ENCODE measurements at places on chromosomes 16 and 17.

DNA sequence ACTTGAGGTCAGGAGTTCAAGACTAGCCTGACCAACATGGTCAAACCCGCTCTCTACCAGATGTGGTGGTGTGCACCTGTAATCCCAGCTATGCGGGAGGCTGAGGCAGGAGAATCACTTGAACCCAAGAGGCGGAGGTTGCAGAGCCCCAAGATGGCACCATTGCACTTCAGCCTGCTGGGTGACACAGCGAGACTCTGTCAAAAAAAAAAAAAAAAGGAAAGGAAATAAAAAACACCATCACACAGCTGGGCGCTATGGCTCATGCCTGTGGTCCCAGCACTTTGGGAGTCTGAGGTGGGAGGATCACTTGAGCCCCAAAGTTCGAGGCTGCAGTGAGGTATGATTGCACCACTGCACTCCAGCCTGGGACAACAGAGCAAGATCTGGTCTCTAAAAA, 13.3 kb upstream of the SBK1 start:
- DNase-seq, result no peak

GRCh38 chr16:10979717-10980601, 35.6 kb downstream of the CLEC16A start:
- no peak for DNase-seq

DNA sequence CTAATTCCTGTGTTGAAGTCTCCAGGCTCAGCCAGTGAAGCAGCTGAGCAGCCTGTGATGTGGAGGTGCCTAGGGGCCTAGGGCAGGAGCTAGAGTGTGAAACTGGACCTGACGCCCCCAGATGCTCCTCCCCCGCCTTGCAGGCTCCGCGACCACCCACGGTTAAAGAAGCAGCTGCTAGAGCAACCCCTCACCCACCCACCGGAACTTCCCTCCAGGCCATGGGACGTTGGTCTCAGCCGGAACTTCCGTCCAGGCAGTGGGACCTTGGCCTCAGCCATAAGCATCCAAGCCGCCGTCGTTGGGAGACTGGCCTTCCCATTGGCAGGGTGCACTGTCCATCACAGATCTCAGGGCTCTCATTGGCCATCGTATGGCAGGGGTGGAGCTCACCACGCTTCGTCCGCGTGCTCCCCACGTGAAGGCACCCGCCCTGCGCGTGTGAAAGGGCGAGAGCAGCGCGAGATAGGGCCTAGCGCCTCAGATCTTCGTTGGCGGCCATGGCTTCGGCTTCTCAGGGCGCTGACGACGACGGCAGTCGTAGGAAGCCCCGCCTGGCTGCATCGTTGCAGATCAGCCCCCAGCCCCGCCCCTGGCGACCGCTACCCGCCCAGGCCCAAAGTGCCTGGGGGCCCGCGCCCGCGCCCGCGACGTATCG, at the start of gene ADAD2:
Gene ADAD2, plus strand, starts transcription at position 427 of the 658 bp plus-strand sequence. Its CDS starts 74 bp downstream, at position 501.
- DNase-seq, result peak; percentile 72

DNA sequence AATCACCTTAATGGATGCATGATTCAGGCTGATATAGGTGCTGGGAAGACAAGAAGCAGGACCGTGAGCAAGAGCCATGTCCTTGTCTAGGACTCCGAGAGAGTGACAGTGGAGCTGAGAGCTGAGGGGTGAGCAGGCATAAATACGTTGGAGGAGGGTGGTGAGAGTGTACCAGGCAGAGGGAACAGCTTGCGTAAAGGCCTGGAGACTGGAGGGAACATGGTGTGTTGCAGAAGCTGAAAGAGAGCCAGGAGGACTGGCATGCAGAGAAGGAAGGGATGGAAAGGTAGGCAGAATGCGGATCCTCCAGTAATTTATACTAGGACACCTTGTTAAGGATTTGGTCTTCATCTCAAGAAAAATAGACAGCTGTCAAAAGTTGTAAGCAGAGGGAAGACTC, 653.2 kb downstream of the HS3ST4 start:
- no peak for DNase-seq

- DNase-seq, result peak; percentile 48
Measured at GRCh38 chr16:20359997-20360396, 7.5 kb upstream of the UMOD start.

- no peak for DNase-seq
Measured at GRCh38 chr17:81582749-81583148, 30.6 kb upstream of the FAAP100 start.

DNA sequence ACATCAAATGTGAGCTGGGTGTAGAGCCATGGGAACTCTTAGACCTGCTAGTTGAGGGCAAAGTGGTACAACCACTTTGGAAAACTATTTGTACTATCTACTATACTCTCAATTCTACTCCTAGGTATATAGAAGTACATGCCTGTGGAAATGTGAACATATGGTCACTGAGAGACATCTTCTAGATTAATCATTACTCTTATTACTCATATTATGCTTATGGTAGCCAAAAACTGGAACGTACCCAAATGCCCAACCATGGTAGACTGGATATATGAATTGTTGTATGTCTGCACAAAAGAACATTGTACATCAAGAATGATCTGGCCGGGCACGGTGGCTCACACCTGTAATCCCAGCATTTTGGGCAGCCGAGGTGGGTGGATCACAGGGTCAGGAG, 2.7 kb downstream of the WDR45B start:
- DNase-seq, result no peak

DNA sequence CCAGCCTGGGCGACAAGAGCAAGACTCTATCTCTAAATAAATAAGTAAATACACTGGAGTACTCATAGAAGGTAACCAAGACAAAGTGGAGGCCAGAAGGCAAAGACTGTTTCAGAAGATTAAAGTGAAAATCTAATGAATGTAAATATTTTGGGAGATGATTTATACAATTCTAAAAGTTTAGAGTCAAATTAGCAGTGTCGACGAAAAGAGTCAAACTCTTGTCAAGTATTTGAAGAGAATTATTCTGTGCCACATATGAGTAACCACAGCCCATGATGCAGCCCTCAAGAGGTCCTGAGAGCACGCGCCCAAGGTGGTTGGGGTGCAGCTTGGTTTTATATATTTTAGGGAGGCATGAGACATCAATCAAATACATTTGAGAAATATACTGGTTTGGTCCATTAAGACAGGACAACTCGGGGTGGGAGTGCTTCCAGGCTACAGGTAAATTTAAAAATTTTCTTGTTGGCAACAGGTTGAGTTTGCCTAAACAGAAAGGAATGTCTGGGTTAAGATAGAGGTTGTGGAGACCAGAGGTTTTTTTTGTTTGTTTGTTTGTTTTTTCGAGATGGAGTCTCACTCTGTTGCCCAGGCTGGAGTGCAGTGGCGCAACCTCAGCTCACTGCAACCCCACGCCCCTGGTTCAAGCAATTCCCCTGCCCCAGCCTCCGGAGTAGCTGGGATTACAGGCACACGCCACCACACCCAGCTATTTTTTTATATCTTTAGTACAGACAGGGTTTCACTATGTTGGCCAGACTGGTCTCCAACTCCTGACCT, 3.5 kb downstream of the CFDP1 start:
- no peak for DNase-seq

DNA sequence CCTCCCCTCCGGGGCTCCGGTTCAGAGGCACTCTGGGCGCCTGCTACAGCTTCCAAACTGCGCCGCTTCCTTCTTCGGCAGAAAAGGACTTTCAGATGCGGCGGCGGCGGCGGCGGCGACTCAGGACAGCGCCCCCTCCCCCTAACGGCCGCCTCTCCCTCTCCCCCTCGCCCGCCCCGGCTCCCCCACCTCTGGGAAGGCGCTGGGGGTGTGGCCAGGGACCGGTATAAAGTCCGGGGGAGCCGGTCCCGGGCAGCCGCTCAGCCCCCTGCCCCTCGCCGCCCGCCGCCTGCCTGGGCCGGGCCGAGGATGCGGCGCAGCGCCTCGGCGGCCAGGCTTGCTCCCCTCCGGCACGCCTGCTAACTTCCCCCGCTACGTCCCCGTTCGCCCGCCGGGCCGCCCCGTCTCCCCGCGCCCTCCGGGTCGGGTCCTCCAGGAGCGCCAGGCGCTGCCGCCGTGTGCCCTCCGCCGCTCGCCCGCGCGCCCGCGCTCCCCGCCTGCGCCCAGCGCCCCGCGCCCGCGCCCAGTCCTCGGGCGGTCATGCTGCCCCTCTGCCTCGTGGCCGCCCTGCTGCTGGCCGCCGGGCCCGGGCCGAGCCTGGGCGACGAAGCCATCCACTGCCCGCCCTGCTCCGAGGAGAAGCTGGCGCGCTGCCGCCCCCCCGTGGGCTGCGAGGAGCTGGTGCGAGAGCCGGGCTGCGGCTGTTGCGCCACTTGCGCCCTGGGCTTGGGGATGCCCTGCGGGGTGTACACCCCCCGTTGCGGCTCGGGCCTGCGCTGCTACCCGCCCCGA, at the start of gene IGFBP4:
Gene IGFBP4, plus strand, starts transcription at position 255 of the 792 bp plus-strand sequence. Its CDS starts 286 bp downstream, at position 541.
- DNase-seq, result peak; percentile 84

DNA sequence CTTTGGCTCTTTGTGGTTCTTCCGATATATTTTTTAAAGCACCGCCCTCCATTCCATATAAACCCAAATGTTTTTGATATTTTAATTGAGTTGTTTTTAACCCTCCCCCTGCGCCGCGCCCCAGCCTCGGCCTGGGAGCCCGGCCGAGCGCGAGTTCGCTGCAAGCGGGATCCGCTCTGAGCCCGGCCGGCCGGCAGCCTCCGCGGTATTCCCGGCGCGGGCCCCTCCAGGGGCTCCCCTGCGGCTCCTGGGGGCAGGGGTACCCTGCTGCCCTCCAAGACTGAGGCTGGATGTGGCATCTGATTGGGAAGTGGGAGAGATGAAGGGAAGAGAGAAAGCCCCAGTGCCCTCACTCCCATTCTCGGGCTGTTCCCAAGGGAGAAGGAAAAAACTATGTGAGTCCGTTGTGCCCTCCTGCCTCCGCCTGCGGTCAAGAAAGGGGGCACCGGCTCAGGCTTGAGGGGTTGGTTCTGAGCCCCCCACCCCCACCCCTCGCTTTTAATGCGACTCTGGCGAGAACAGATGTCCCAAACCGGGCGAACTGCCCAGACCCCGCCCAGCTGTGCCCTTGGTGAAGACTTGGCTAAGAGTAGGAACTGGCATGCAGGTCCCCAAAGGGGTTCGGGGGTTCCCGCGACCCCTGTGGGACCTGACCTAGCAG, 8.6 kb downstream of the NEUROD2 start:
- no peak for DNase-seq

GRCh38 chr16:89863741-89864526, 9.5 kb upstream of the TCF25 start:
- peak; percentile 52 for DNase-seq

DNA sequence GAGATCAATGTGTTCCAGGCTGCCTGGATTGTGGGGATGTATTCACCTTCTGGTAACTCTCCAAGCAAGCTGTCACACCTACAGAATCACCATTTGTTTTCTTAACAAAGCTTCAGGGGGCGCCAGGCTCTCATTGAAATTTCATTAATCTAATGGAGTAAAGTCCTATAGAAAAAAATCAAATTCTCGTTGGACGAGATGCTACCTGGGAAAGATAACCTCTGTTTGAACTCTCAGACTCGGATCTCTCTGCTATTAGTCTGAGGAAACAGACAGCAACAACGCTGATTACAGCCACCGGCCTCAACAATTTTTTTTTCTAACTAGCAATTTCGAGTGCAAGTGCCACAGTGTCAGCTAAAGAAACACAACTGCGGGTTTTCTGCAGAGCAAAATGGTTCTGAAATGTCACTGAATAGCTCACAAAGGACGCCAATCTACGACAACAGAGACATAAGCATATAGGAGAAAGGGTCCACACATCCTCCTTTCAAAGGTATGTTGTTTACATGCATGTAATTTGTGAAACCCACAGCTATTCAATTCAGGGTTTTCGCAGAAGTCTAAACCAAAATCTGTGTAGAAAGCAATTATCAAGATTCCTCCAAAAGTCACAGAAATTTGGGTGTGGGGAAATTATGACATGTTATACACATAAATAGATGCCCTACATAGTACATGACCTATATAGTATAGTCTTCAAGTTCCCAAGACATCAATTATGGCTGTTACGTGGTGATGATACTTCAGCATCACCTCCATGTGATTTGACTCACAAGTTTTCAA, 135.8 kb downstream of the SKAP1 start:
- DNase-seq, result peak; percentile 22

DNA sequence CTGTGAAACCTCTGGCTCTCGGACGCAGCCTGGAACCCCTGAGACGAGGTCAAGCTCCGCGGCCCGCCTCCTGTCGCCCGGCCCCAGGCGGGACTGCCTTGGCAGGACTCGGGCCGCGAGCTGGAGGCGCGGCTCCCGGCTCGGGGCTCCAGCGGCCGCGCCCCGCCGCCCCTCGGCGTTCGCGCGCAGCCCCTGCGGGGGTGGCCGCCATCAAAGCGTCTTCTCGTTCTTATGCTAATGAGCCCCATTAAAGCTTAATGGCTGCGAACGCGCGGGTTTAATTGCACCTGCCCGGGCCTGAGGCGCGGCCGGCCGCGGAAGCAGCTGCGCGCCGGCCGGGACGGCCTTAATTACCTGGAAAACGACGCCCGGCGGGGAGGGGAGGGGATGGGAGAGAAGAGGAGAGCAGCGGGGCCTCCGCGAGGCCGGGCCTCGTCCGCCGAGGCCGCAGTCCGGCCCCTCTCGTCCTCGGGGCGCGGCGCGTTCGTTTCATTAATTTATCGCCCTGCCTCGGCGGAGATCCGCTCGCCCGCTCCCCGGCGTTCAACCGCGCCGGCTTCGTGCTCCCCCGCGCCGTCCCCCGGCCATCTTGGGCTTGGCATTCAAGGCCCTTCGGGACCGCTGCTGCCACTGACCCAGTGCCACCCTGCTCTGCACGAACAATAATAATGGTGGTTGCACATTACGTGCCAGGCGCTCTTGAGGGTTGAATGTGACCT, 19.2 kb downstream of the RAI1 start:
- DNase-seq, result peak; percentile 65

GRCh38 chr16:1457489-1458245, 13.3 kb upstream of the CCDC154 start:
- DNase-seq, result no peak

- no peak for DNase-seq
Measured at GRCh38 chr17:36600465-36600864, 918 bp upstream of the MRM1 start.

DNA sequence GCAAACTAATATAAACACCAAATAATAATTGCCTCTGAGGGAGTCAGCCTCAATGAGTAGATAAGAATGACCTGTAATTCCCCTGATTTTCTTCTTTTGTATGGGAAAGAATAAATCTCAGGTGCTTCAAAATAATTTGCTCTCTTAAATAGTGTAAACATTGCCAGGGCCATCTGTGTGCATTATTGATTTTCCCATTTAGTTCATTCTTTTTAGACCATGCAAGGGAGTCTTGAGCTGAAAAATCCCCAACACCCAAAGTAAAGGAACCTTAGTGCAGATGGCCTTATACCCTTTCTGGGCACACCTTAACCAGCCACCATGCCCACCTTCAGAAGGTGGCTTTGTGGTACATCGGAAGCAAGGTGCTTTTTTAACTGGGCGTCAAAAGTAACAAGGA, 267.2 kb downstream of the TMEM114 start:
- DNase-seq, result no peak

DNA sequence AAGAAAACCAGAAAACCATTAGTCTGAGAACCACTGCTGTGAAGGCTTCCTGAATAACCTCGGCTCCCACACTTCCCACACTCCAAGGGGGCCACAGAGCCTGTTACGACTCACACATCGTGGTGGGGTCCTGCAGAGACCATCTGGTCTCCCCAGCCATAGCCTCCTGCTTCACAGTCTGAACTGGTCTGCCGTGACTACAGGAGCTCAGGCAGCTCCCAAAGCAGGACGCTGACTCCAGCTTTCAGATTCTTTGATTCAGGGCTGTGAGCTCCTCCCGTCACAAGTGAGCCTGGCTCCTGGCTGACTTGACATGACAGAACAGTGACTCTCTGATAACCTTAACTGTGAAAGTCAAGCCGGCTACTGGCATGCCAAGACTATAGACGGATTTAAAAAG, 37.8 kb downstream of the CYB5D2 start:
- DNase-seq, result peak; percentile 65

GRCh38 chr16:19228052-19228451, 57.5 kb upstream of the CLEC19A start:
- peak; percentile 80 for DNase-seq

Data from mesendoderm (in vitro differentiated cells).